Glomerular endothelial cell (primary cell): ENCODE measurements at places on chromosomes 7 and 10. TPM values are rescaled to one million over a fixed set of nuclear protein-coding genes. Genes with fewer than 3 reads are reported as not detected.

HOXA2 gene
- 0.24 and 0.82 TPM in 2 replicates for total RNA-seq

GDF10 gene
- not detected in 2 replicates for total RNA-seq

BLNK gene
- not detected in 2 replicates for total RNA-seq

PTN gene
- 1.9 and 2.3 TPM in 2 replicates for total RNA-seq

VENTX gene
- total RNA-seq: not detected in 2 replicates

PLEKHA8 gene
- 13.3 and 16.3 TPM in 2 replicates for total RNA-seq

CLCN1 gene
- not detected in 2 replicates for total RNA-seq

ASAH2 gene
- total RNA-seq: 0.88 and 3.2 TPM in 2 replicates

FOXI2 gene
- not detected in 2 replicates for total RNA-seq

SLC26A4 gene
- total RNA-seq: 0.47 and 0.73 TPM in 2 replicates

HABP2 gene
- total RNA-seq: 0.18 and 0.48 TPM in 2 replicates

HECW1 gene
- total RNA-seq: not detected in 2 replicates

ACTL6B gene
- not detected in 2 replicates for total RNA-seq

CALHM1 gene
- total RNA-seq: not detected in 2 replicates

ACSM6 gene
- not detected in 2 replicates for total RNA-seq

CCAR1 gene
- 33.2 and 66.8 TPM in 2 replicates for total RNA-seq

OR6B1 gene
- not detected in 2 replicates for total RNA-seq

ACBD7 gene
- total RNA-seq: 1.4 TPM in 1 of 2 replicates, not detected in the other

CALHM3 gene
- not detected in 2 replicates for total RNA-seq

NPC1L1 gene
- total RNA-seq: not detected in 2 replicates

EVX1 gene
- total RNA-seq: not detected in 2 replicates

CNTNAP2 gene
- under 0.01 and 0.97 TPM in 2 replicates for total RNA-seq

PSAP gene
- total RNA-seq: 1,624 and 1,972 TPM in 2 replicates

VAX1 gene
- not detected in 2 replicates for total RNA-seq

NCF1 gene
- total RNA-seq: 0.73 TPM in 1 of 2 replicates, not detected in the other

LEP gene
- not detected in 2 replicates for total RNA-seq

ZP3 gene
- 1.1 and 4.0 TPM in 2 replicates for total RNA-seq

CARD11 gene
- total RNA-seq: 3.5 and 4.6 TPM in 2 replicates

CFAP43 gene
- 0.10 and 0.18 TPM in 2 replicates for total RNA-seq

EGR2 gene
- total RNA-seq: 0.06 TPM in 1 of 2 replicates, not detected in the other

COL17A1 gene
- total RNA-seq: 0.06 and 1.0 TPM in 2 replicates

MKI67 gene
- 8.9 and 25.0 TPM in 2 replicates for total RNA-seq

SAP25 gene
- total RNA-seq: 0.29 and 1.8 TPM in 2 replicates

DNMBP gene
- total RNA-seq: 48.3 and 63.2 TPM in 2 replicates

SPDYE1 gene
- total RNA-seq: not detected in 2 replicates
